Upper lobe of right lung (tissue), 1 donor: ENCODE measurements at places on chromosomes 1 and 21. TPM values are rescaled to one million over a fixed set of nuclear protein-coding genes. Genes with fewer than 3 reads are reported as not detected.

DNA sequence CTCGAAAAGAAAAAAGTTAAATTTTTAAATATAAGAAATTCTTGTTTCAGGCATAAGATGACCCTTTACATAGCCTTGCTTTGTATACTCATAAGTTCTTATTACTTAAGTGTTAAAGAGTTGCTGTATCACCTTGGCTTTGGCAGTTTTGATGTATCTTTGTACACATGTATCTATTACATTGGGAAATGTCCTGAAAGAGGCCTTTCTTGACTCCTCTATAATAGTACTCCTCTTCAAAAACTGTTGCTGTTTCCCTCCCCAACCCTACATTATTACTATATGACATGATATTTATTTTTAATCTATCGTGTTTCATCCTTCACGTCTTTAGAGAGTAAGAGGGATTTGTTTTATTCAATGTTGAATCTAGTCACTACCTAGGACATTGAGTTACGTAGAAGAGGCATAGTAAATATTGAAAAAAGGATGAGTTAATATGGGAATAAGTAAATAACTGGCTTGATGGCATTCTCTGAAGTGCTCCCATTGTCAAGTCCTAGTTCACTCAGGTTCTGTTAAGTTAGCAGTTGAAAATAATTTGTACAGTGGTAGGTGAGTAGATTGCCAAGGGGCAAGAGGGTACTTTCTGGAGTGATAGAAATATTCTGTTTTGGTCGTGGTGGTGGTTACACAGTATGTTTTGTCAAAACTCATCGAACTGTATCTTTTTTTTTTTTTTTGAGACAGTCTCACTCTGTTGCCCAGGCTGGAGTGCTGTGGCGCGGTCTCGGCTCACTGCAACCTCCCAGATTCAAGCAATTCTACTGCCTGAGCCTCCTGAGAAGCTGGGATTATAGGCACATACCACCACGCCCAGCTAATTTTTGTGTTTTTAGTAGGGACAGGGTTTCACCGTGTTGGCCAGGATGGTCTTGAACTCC is 8.2 kb downstream of the THRAP3 start:
- DNase-seq = no peak

The CLCA1 gene
- not detected for total RNA-seq

The UBE2Q1 gene
- 93.5 TPM for total RNA-seq

GRCh38 chr1:213987927-213988506 is at the start of gene PROX1:
TSS of gene PROX1 (plus strand) at chr1:213987973. CDS start at chr1:213996536, 8,563 bp downstream.
- no peak for DNase-seq
